ENCODE measurements at places on chromosomes 5 and 9.
A peak's percentile ranks its signal among the peaks of the same experiment; 100 is the strongest.

DNA sequence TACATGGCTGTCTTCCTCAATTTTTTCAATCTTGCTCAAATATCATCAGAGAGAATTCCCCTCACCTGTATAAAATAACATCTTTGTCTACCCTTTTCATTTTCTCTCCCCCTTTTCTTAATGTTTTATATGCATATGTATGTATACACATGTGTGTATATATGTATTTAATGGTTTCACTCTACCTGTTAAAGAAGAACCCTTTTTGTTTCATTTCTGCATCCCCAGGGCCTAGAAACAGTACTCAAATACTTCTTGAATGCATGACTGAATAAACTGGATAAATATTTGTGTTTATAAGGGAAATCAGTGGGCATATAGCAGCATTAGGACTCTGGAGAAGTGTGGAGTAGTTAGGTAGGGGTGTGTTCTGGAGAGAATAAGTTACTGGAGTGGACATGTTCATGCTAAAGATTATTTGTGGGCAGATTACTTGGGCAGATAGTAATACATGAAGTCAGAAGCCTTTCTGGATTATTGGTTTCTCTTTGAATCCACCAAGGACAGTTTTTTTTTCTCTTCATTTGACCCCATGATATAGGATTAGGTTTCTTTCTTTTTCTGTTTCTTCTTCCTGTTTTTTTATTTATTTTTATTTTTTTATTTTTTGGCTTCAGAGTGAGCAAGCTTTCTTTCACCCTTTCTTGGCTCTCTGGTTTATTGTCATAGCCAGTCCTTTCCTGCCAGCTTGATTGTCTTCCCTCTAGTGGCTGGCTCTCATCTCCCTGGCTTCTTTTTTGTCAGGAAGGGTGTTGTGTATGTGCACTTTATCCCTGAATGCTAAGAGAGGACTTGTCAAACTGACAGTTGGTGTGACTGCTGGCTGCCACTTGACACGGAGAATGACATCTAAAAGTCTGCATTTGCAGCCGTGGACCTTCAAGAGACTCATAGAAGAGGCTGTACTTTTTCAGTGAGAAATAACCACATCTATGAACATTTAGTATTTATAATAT is 89.3 kb downstream of the ZCCHC7 start:
- DNase-seq, result peak; percentile 15

- no peak for DNase-seq
Measured at GRCh38 chr5:105132581-105132980, 1570.0 kb upstream of the NUDT12 start.

- no peak for DNase-seq
Measured at GRCh38 chr9:125505988-125506438, 201.0 kb downstream of the MAPKAP1 start.

DNA sequence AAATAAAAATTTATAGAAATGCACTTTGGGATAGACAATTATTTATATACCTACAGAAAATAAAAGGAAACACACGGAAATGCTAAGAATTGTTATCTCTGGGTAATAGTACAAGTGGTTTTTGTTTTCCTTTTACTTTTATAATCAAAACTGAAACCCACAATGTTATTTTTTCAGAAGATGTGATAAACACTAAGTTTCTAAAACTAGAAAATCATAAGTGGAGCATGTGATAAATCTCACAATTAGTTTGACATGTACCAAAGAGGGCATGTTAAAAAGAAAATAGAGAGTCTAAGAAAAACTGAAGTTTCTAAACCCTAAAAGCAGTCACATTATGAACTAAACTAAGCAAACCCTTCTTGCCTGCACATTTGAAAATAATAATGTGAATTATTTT is 61.1 kb downstream of the OXCT1 start:
- DNase-seq, result no peak

DNA sequence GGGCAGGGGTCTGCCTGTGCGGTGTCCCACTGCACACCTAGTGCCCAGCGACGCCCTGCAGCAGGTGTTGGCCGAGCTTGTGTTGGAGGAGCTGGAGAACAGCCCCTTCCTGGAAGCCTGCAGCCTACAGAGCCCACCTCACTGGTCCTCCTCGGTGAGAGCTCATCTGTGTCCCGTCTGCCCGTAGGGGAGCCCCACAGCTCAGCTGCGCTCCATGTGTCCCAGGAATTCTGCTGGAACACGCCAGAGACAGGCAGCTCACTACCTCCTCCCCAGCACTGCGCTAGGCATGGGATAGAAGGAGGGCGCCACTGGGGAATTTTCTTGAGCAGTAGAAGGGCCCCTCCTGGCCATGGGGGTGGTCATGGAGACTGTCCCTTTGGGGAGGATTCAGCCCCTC is 44.0 kb downstream of the DUSP1 start:
- no peak for DNase-seq

- DNase-seq, result no peak
Measured at GRCh38 chr9:91047993-91048607, 246.5 kb downstream of the SYK start.

- no peak for DNase-seq
Measured at GRCh38 chr5:149898811-149899210, 45.8 kb downstream of the PDE6A start.

DNA sequence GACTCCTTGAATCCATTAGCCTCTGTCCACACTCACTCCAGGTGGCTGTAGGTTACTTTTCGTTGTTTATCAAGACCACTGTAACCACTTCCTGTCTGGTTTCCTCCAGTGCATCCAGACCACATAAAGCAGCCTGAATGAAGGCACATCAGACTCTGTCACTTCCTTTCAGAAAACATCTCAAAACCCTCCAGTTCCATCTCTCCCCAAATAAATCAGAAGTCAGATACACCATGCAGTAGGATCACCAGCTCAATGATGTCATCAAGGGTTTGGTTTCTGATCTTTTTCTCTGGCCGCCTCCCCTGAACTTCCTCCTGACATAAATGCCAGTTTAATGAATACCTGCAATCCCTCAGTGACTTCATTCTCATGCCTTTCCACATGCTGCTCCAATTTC is 161.2 kb downstream of the ZNF462 start:
- DNase-seq, result no peak
